Renal cortex interstitium (tissue), 15 donors: ENCODE measurements at places on chromosomes 3 and 15. TPM values are rescaled to one million over a fixed set of nuclear protein-coding genes. Genes with fewer than 3 reads are reported as not detected.

RTP3 gene
- not detected for polyA plus RNA-seq

DNA sequence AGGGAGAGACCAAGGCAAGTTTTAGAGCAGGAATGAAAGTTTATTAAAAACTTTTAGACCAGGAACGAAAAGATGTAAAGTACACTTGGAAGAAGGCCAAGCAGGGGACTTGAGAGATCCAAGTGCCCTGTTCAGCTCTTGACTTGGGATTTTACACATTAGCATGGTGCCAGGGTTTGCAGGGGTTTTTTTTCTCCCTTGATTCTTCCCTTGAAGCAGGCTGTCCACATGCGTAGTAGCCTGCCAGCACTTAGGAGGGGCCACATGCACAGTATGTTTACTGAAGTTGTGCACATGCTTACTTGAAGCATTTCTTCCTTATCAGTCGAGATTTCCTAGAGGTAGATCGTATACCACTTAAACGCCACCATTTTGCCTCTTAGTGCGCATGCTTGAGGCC lies 277.5 kb upstream of the AGTR1 start:
- no peak for DNase-seq

PSMD2 gene
- 210 TPM for polyA plus RNA-seq

PDZRN3 gene
- 46.5 TPM for polyA plus RNA-seq

SLC9C1 gene
- polyA plus RNA-seq = 0.65 TPM

CDHR4 gene
- polyA plus RNA-seq = not detected

HGD gene
- polyA plus RNA-seq = 100 TPM

GRCh38 chr3:64932666-64933342 lies 245.0 kb upstream of the ADAMTS9 start:
- no peak for DNase-seq

DNA sequence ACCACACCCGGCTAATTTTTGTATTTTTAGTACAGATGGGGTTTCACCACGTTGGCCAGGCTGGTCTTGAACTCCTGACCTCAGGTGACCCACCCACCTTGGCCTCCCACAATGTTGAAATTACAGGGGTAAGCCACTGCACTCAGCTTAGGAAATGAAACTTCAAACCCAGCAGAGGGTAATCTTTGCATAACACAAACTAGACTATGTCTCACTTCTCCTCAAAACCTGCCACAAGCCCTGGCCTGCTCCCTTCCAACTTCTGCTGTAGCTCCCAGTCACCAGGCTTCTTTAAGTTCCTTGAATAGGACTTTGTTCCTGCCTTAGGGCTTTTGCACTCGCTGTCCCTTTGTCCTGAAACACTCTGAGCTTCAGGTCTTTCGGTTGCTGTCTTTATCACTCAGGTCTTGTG lies 39.2 kb upstream of the SEMA4B start:
- no peak for DNase-seq

DNA sequence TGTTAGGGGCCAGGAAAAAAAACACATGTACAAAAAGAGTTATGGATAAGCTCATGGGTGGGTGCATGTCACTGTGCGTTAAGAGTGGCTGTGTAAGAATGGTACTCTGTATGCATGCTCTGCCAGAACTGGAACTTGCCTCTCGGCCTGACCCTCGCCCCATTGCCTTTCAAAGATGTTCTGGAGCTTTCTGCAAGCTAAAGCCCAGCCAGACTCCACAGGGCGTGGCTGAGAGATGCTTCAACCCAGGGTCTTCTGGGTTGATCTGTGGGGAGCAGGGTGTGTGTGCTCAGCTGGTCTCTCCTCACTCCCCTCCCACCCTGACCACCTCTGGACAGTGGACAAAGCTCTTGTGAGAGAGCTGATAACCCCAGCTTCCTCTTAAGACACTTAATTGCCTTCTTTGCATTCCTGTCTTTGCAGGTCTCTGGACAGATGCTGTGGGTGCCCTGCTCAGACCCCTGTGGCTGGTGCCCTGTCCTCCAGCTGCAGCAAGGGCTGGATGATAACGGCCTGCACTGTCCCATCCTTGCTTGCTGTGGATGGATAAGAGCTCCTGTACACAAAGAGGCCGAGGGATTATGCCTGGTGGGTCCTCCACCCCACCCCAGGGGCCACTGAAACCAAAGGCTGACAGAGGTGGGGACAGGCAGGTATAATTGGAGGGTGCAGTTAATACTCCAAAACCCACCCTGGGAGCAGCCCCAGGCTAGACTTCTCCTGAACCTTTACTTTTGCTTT lies 28.7 kb downstream of the ALDH1L1 start:
- DNase-seq = no peak

DNA sequence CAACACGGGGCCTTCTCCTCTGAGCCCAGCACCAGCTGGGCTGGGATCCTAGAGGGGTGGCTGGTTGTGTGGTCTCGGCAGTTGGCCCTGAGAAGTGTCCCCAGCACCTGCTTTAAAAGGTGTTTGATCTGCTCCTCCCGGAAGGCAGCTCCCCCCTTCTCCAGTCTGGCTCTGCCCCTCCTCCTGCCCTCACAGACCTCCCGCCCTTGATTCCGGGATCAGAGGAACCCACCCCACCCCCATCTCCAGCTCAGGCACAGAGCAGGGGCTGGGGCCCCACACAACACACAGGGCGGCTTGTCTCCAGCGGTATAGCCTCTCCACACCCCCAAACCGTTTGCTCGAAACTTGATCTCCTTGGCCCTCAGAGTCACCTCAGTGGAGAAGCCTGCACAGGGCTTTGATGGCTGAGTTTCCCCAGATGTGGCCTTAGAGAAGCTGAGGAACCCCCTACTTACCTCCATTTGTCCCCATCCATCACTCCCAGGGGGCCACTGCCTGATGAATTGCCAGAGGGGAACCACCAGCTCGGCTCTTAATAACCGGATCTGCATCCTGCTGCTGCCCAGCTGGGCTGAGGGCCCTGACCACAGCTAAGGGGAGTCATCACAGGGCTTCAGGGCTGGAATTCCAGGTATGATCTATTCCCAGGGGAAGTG lies 6.4 kb upstream of the STRA6 start:
- no peak for DNase-seq

GRCh38 chr3:7504886-7505775 lies 644.2 kb downstream of the GRM7 start:
- no peak for DNase-seq

DNA sequence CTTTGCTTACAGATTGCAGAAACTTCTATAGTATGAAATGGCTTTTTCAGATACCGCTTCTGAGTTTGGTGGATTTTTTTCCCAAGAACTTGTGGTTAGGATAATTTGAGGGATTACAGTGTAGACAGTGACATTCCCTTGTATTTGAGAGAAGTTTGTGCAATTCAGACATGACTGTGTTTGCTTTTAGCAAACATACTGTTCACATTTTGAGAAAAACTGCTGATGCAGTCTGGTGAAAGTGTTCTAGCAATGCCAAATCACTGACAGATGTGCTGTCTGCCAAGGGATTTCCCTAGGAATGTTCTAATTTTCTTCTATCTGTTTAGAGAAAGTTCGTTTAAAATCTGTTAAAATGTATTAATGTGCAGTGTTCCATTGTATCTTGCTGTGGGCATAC lies 652.6 kb downstream of the FHIT start:
- no peak for DNase-seq

DNA sequence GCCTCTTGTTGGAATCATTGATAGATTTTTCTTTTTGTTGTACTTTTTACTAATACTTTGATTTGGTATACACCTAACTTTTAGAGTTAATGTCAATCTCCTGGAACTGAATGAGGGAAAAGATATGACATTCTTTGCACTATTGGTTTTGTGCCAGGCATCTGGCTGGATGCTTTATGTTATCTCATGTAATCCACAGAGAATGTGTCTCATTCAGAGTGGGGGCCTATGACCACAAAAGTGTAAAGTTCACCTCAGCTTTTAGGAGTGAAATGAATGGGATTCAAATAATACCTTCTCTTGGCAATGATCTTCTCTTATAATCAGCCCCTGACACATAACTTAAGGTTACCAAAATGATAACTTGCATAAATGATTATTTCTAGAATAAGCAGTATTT lies 329.1 kb upstream of the ROPN1 start:
- DNase-seq = no peak

GRCh38 chr3:176078906-176079305 lies 1118.4 kb downstream of the TBL1XR1 start:
- DNase-seq = no peak

DNA sequence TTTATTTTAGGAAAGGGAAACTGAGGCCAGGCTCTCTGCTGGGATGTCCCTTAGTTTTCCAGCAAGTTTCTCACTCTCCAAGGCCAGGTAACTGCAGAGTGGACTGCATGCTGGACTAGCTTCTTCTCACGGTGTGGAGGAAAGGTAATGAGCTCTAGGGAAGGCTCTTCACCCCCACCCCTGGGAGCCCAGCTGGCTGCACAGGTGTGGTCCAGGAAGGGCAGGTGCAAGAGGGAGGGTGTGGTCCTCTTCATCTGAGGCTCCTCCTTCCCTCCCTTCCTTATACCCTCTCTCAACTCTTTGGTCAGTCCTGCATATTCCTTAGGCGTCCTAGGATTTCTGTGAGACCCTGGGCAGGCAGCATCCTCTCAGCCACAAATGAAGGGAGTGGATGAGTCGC lies 33.9 kb downstream of the RNU5B-1 start:
- DNase-seq = no peak

SCAMP2 gene
- 69.1 TPM for polyA plus RNA-seq

DNA sequence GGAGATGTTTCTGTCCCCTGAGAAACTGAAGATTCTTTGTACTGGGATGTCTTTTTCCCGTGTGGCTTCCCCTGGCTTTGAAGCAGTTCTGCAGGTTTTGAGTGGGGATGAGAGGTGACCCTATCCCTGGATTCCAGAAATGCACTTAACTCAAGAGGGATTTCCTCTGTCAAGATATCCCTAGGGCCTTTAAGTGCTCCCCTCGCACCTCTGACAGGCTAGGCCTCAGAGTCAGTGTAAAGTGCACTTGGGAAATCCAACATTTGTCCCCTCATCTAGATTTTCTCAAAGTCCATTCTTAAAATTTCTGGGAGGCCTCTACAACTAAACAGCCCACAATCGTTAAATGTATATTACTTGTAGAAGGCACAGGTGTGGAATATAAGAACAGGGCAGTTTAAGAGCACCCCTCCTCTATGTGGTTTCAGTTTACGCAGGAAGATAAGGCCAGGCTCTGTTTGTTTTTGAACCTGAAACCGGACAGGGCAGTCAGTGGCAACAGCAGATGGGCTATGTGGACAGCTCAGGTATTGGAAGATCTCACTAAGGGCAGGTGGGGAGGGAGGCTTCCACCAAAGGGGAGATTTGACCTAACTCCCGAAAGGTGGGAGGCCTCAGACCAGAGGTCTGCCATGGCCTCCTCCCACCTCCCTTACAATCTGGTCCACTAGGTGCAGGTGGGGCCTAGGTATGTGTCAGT lies 4.8 kb downstream of the C3orf52 start:
- DNase-seq = no peak

GRCh38 chr3:42652611-42653302 lies 740 bp upstream of the ZBTB47 start:
- DNase-seq = no peak

GRCh38 chr3:156030723-156031122 lies 89.7 kb upstream of the KCNAB1 start:
- DNase-seq = no peak

DNA sequence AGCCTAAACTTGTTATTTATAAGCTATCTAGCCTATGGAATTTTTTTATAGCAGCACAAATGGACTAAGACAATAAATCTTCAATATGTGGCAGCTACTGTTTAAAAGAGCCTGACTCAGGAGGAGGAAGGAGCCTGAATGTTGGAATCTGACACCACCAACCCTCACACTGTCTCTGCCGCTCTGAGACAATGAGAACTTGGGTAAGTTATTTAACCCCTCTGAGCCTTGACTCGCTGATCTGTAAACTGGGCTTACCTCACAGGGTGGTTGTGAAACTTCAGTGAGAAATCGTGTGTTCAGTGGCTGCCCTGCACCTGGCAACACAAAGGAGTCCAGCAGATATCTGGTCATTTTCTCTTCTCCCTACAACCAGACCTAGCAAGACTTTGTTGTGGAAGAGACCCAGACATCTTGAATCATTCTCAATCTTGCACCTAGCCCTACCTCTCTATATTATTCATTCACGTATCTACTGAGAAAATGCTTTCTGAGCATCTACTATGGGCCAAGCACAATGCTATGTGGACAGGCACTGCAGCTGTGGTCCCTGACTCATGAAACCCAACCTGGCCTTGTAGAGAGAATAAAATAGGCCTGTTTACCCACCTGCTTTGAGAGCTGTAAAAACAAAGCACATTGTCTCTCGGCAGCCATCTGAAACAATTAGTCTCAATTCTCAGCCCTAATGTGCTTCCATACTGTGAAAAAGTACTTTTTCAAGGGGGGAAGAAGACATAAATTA lies 81.9 kb upstream of the SLC25A36 start:
- DNase-seq = no peak

FBN1 gene
- 113 TPM for polyA plus RNA-seq

DNA sequence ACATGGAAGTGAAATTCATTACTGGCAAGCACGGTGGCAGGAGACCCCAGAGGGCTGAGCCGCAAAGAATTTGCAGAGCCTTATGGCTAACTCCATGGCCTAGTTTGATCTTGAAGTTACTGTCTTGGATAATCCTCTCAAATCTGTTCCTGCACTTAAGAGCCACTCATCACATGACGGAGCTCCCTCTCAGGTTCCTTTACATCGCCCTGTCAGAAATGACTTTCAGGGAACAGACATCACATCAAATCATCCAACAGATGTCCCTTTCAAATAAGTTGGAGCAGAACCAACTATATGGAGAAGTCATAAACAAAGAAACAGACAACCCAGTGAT lies 328.8 kb upstream of the THBS1 start:
- DNase-seq = no peak

- DNase-seq = no peak
These were observed 183.5 kb downstream of the TJP1 start for GRCh38 chr15:29638781-29639180.

DNA sequence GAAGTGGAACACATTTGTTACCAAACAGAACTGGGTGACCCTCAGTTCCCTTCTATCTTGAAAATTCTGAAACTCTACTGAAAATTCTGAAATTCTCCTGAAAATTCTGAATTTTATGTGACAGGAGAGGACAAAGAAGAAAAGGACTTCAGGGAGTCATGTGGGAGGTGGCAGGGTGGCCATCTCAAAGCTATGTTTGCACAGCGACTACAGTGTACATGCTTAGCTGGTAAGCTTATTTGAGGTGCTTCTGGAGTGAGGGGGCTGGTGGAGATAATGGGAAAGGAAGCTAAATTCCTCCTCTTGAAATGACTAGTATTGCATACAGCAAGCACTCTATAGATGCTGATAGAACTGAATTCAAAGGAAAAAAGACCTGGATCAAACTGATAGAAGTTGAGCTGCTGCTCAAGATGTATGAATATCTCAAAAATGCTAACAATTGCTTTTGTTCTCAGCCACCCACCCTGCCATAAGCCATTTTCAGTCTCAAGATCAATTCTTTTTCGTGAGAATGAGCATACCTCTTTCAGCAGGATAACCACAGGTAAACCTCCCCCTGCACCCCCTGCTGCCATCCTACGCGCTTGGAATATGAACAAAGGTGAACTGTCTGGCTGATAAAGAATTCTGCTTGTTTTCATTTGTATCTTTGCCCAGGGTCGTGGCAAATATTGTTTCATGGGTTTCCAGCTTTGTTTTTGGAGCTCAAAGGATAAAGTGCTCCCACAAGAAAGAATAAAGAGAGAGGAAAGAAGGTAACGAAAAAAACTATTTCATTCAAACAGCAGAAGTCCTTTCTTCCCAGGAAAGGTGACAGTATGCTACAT lies 16.6 kb upstream of the ARHGEF3 start:
- DNase-seq = no peak

SLC28A2 gene
- polyA plus RNA-seq = 0.48 TPM

IMPG2 gene
- polyA plus RNA-seq = 0.70 TPM

- no peak for DNase-seq
These were observed 759 bp upstream of the ARID3B start for GRCh38 chr15:74540161-74540760.

SMCO1 gene
- not detected for polyA plus RNA-seq

- no peak for DNase-seq
These were observed 263.6 kb upstream of the GADL1 start for GRCh38 chr3:31157893-31158620.

ZNF774 gene
- 4.0 TPM for polyA plus RNA-seq
